Neural crest cell (in vitro differentiated cells): ENCODE measurements at places on chromosomes 5 and 9. TPM values are rescaled to one million over a fixed set of nuclear protein-coding genes. Genes with fewer than 3 reads are reported as not detected.

DNA sequence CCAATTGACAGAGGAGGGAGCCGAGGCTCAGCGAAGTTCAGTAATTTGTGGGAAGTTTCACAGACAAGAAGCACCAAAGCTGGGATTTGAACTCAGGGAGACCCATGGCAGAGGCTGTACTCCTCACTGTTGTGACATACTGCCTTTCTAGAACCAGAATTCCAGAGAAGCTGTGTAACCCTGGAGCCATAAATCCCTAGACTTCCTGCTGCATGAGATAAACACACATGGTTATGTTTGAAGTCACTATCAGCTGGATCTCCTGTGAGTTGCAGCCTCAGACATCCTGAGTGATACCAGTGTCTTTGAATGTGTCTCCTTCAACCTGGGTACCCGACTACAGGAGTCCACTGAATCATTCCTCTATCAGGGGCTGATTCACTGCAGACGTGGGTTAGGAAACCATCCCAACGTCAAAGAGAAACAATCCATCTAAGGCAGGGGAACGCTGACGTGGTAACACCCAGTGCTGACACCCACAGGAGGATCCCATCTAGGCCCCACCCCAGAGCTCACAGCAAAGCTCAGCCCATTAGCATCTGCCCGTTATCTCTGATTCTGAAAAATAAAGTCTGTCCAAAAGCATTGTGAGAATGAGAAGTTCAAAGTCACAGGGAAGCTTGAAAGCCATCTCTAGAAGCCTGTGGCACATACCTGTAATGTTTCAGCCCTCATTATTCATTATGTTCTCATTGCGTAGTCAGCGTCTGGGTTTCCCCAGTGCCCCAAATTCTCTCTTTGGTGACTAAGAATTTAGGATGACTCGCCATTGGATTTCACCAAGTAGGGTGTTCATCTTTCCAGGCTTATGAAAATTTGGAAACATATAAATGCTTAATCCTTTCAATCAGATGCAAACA is 36.3 kb upstream of the BASP1 start:
- DNase-seq = no peak

Gene KIF12
- total RNA-seq = not detected in 2 replicates

DNA sequence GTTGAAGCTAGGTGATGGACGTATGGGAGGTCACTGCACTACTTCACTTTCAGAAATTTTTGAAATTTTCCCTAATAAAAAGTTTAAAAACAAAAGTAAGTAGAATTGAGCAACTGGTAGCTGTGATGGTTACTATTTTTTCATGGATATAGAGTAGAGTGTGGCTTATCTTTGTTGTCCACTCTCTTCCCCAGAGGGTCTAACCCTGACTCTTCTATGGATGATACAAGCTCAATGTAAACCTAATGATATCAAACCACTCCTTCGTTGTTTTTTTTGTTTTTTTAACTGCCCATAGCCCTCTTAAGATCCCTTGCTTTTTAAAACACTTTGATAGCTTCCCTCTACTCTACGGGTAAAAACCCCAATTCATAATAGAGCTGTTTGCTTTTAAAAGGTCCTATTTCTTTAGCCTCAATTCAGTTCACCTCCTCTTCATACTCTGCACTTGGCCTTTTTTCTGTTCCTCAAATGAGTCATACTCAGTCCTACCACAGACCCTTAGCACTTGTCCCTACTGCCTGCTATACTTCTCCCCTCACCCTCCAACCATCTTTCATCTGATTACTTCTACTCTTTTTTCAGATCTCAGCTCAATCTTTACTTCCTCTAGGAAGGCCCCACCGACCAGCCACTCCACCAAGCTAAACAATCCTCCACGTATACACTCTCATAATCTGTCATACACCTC is 2.6 kb downstream of the HDAC3 start:
- DNase-seq = no peak

GRCh38 chr5:74810915-74811314 is 43.9 kb downstream of the NSA2 start:
- DNase-seq = no peak

Gene STK32A
- 0.28 and 0.61 TPM in 2 replicates for total RNA-seq

DNA sequence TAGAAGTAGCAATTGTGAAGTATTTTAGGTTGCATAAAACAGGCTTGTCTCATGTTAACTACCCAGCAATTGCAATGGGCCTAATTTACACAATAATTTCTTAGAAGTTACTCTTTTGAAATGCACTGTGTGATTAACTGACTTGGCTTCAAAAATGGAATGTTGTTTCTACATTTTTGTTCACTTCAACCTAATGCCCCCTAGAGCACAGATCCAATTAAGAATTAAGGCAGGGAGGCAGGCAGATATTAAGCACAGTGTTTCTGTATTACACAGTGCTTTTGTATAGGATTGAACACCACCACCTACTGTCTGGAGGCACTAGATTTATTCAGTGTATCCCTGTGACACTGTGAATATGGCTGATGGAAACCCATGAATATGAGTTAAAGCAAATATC is 302.1 kb downstream of the FBXL17 start:
- no peak for DNase-seq

GRCh38 chr5:1175015-1175414 is 26.4 kb upstream of the SLC6A19 start:
- DNase-seq = no peak

- no peak for DNase-seq
Observed at GRCh38 chr5:24401773-24402172, 243.0 kb downstream of the CDH10 start.

- no peak for DNase-seq
Observed at GRCh38 chr5:173318881-173319620, 9.2 kb downstream of the STC2 start.

Gene CATSPER3
- total RNA-seq = 0.36 and 0.54 TPM in 2 replicates

Gene IFNK
- total RNA-seq = not detected in 2 replicates

GRCh38 chr5:3006961-3007551 is 255.6 kb upstream of the IRX2 start:
- no peak for DNase-seq

GRCh38 chr5:123610665-123611405 is 98.9 kb downstream of the CSNK1G3 start:
- peak; percentile 34 for DNase-seq

- no peak for DNase-seq
Observed at GRCh38 chr9:121380846-121381245, 10.8 kb upstream of the STOM start.

GRCh38 chr9:122309861-122310260 is 45.2 kb downstream of the MRRF start:
- no peak for DNase-seq
